Midbrain (tissue), 1 donor: ENCODE measurements at places on chromosomes 2 and 18.

GRCh38 chr2:109160714-109161440, 31.9 kb downstream of the SH3RF3 start:
- no peak for DNase-seq

- no peak for DNase-seq
These were observed 4.9 kb upstream of the USP40 start for GRCh38 chr2:233571462-233571861.

- no peak for DNase-seq
These were observed 162.8 kb downstream of the VAPA start for GRCh38 chr18:10076502-10077030.

DNA sequence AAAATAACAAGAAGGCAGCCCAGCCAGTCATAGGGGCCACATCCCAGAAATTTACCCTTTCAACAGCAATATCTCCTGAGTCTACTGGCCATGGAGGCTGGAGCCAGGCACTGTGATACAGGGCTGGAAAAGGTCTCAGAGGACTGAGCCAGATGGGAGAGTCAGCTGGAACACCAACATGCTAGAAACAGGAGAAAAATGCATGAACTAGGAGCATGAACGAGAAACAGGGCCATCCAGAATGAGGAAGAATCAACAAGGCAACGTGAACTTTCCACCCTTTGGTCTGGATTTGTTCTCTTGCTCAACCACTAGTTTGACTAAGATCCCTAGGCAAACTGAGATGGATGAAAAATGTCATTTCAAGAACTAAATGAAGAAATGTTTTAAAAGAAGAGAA, 13.1 kb downstream of the PID1 start:
- no peak for DNase-seq

DNA sequence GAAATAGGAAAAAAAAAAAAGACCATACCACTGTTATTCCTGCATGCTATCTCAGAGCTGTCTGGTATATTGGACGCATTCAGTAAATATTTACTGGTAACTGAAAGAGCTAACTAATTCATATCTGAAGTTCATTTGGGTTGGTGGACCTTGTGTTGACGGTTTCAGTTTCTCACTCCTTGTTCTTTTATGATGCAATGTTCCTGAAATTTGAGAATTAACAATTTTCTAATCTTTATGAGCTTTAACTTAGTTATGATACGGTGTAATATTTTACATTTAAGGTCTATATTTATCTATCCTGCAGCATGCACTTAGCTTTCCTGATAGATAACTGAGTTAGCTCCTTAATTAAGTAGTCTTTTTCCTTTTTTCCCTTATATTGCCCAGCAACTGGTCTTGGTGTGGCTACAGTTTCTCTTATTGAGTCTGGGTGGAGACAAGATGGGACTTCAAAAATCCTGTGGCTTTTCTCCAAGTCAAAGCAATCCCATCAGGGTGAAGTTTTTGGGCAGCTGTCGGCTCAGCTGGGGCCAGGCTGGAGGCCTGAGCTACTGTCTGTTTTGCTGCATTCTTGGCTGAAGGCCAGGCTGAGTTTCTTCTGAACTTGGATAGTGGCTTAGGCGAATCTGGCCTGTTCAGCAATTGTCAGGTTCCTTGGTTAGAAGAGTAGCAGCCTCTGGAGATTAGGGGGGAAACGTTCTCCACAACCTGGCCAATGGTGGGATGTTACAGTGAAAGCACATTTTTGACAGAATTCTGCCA, 78.4 kb upstream of the MEX3C start:
- no peak for DNase-seq
